LHCN-M2 (cell line): ENCODE measurements at places on chromosomes 2 and 18.

DNA sequence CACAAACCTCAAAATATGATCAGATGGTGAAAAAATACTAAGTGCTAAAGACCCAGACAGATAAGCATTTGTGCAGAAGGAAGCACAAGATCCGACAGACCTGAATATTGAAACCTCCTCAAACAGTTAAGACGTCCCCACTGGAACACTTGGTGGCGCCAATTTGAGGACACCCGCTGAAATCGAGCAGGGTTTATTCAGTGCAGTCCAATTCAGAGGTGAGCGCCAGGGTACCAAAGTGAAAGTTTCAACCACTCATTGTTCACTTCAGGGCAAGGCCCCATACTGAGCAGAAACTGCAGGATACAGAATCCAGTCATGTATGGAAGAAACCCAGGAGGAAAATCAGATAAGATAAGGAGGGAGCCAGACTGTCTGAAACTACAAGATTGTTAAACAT lies 417.6 kb downstream of the LRRTM4 start:
- no peak for DNase-seq

DNA sequence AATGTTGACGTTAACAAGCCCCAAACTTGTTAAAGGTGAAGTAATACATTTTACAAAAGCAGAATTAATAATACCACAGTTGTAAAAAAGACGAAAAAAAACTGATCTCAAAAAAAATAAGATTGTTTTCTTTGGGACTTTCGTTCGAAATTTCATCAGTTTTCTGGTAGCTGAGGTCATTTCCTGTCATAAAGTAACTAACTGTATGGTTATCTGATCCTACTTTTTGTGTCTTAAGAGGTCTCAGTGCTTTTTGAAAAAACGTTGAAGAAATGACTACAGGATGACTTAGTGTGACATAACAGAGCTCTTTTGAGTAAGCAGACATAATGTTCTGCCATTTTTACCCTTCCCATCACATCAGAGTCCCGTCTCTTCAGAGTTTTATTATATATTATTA lies 79.3 kb downstream of the BIRC6 start:
- peak; percentile 22 for DNase-seq

DNA sequence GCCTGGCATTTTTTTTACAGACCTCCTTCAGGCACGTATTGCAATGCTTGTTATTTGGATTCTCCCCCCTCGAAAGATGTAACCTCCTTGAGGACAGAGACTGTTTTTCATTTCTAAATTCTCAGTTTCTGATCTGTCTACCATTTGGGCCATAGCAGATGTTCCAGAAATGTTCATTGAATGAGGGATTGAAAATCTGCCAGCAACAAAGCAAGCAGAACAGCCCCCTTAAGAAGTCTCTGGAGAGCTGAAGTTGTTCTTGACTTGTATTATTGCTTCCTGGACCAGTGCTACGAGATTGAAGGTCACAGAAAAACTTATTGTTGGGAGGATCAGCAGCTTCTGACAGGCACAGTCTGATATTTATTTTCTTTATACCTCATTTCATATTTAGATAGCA lies 355.5 kb downstream of the EPHA4 start:
- DNase-seq, result no peak

DNA sequence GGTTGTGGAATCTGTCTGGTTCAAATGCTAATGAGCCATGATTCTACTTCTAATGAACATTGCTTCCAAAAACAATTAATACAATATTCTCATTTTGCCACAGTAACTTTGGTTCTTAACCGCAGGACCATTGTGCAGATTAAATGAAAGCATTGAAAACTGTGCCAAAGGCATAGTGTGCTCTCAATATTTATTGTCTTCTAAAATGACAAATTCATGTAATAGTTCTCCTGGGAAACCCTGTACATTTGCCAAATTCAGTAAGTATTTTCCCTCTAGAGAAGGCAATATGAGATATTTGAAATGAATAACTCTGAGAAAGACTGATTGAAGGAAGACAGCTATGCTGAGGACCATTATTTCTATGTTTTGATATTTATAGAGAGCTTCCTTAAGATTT lies 246.3 kb downstream of the CCDC102B start:
- DNase-seq, result no peak

DNA sequence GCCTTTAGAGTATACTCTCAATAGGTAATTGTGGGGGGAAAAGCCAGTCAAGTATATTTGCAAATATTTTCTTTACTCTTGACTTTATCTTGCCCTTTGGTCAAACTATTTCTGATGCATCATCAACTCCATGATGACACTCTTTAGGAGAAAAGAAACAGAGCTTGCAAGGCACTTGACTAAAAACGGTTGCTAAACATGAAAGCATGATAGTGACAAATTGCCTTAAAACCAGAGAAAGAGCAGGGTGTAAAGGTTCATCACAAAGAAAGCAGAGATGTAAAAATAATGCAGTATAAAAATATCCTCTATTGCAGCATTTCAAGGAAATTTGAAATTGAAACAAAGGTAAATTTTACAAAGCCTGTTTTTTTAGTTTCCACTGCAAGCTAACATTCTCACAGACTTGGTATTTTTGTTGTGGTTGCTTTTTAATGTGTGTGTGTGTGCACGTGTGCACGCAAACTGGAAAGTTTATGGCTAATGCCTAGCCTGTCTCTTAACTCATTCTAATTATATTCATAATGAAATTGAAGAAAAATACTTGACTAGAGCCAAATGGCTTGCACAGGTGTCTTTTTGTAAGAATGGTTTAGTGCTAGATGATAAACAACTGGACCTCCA lies 503.6 kb downstream of the ARHGAP15 start:
- DNase-seq, result no peak

- no peak for DNase-seq
Measured at GRCh38 chr2:219126555-219126954, 34.1 kb downstream of the NHEJ1 start.

GRCh38 chr2:111094691-111095090 lies 26.0 kb upstream of the BCL2L11 start:
- no peak for DNase-seq

DNA sequence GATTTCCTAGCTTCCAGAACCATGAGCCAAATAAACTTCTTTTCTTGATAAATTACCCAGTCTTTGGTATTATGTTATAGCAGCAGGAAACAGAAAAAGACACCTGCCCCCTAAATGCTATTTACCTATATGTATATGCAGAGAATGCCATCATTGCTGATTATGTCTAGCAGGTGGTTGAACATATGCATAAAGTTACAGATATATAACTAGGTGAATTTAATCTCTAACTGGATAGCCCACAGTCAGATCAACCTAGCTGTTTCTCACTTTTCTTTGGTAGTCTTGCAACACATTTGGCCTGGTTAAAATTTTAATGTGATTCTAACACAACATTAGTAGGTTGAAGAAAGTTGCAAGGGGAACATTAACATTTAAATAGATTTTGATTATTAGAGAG lies 7.1 kb upstream of the CERS6 start:
- DNase-seq, result no peak

GRCh38 chr18:47915229-47915628 lies 15.2 kb downstream of the SMAD2 start:
- peak; percentile 11 for DNase-seq

DNA sequence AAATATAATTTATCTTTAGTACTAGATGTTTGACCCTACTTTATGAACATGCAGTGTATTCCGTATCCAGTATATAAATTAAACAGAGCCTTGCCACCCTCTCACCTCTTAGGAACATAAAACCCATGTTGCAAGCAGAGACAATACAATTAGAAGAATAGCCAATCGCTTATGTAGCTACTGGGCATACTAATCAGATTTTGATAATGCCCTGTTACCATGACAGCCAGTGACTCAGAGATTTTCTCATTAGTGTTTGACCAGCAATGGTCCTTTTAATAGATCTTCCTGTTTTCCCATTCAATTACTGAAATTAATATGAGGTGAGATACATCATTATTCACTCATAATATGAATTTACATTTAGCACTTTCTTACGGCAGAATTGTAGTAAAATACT lies 547.3 kb upstream of the VWC2L start:
- DNase-seq, result no peak

GRCh38 chr2:191916826-191917225 lies 69.9 kb upstream of the CAVIN2 start:
- no peak for DNase-seq

GRCh38 chr2:31317396-31317795 lies 83.4 kb downstream of the EHD3 start:
- no peak for DNase-seq

DNA sequence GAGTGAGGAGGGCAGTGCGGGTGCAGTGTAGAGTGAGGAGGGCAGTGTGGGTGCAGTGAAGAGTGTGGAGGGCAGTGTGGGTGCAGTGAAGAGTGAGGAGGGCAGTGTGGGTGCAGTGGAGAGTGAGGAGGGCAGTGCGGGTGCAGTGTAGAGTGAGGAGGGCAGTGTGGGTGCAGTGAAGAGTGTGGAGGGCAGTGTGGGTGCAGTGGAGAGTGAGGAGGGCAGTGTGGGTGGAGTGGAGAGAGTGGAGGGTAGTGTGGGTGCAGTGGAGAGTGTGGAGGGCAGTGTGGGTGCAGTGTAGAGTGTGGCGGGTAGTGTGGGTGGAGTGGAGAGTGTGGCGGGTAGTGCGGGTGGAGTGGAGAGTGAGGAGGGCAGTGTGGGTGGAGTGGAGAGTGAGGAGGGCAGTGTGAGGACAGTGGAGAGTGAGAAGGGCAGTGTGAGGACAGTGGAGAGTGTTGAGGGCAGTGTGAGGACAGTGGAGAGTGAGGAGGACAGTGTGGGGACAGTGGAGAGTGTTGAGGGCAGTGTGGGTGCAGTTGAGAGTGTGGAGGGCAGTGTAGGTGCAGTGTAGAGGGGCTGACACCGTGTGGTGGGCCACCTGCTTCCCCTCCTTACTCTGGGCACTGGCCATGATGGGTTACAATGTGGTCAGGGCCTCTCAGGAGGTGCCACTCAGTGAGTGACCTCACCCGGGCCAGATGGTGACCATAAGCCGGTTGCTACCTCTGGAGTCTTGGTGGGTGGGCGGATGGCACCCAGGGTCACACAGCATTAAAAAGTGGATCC lies 28.5 kb downstream of the INPP4A start:
- no peak for DNase-seq

DNA sequence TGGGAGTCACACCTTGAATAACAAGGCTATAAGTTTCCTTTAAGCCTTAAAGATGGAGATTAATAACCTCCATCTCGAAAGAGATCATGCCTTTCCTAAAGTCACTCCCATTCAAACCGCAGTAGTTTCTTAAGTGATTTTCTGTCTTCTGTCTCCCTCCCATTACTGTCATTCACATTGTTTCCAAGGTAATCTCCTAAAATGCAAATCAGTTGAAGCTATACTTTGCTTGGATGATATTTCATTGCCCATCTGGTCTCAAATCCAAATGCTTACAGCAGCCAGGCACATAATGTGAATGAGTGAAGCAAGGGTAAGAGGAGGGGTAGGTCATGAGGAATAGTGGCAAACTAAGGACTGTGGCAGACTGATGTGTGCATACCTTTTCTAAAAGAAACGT lies 116.4 kb downstream of the CCDC141 start:
- no peak for DNase-seq

GRCh38 chr18:75926811-75927210 lies 499.3 kb upstream of the SMIM21 start:
- peak; percentile 0 for DNase-seq

GRCh38 chr18:11284811-11285210 lies 135.4 kb upstream of the PIEZO2 start:
- peak; percentile 5 for DNase-seq

GRCh38 chr2:161900241-161900640 lies 173.8 kb downstream of the DPP4 start:
- DNase-seq, result no peak

GRCh38 chr18:36895606-36896005 lies 66.7 kb downstream of the KIAA1328 start:
- DNase-seq, result no peak

DNA sequence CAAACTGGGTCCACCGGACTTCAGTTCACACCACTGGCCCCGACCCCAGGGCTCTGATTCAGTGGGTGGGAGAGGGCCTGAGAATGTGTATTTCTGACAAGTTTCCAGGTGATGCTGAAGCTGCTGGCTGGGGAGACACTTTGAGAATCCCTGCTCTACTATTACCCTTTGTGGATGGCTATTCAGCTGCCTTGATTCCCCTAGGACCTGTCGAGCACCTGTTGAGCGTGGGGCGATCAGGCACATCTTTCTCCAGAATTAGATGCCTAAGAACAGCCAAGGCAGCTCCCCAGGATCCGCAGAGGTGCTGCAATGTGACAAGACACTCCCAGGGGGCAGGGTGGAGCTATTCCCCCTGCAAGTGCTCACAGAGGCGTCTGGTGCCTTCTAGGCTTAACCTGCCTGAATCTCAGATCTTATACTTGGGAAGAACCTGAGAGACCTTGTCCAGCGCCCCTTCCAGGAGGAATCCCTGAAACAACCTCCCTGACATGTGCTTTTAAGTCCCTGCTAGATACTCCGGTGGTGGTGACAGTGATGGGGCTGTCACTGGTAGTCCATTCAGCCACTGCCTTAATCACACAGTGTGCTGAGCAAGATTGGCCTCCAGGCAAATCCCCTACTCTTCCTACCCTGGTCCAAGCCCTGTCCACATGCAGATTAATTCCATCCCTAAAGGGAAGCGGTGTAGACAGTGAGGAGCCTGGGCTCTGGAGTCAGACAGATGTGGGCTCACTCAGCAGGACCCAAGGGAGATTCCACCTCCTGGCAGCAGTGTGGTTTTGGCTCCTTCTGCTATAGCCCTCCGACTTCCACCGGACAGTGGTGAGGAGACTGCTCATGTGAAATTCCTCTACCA lies 43.4 kb upstream of the OTOF start:
- peak; percentile 22 for DNase-seq

- no peak for DNase-seq
Measured at GRCh38 chr2:150752229-150752628, 264.8 kb upstream of the RND3 start.

GRCh38 chr2:239136203-239136602 lies 264.6 kb downstream of the HDAC4 start:
- no peak for DNase-seq

DNA sequence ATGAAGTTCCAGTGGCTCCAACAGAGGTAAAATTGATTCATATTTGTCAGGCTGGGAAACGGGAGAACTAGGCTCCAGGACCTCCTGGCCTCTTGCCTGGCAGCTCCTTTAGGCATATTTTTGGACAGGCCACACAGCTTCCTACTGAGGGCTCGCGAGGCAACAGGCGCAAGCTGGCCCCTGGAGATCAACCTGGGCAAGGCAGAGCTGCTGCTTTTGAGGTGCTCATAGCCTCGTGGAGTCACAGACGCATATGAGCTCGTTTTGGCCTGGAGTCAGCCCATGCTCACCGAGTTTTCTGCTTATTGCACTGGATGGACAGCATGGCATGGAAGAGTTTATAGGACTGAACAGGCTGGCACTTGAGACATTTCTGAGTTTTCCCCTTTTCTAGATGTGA lies 97.7 kb downstream of the CAPN13 start:
- no peak for DNase-seq
